ENCODE measurements at places on chromosomes 12 and 14.

DNA sequence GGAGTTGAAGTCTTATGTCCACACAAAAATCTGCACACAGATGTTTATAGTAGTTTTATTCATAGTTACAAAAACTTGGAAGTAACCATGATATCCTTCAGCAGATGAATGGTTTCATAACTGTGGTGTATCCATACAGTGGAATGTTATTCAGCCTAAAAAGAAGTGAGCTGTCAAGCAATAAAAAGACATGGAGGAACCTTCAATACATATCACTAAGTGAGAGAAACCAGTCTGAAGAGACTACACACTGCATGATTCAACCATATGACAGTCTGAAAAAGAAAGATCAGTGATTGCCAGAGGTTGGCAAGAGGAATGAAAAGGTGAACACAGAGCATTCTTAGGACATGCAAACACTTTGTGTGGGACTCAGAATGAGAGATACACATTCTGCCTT, 18.6 kb upstream of the IFNG start:
- no peak for DNase-seq

DNA sequence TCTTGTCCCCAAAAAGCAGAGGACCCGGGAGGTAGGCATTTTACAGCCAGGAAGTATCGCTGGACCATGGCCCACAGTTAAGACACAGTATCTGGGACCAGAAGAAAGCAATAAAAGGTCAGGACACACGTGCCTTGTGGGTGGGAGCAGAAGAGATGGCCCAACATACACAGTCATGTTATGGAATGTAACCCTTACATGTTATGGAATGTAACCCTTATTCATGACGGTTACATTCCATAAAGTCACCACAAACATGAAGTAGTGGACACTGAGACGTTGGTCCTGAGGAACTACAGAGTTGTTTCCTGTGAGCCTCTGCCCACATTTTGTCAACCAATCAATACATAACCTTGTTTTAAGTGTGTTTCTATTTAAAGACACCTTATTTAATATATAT, 285.6 kb upstream of the FKBP4 start:
- no peak for DNase-seq

- no peak for DNase-seq
Observed at GRCh38 chr12:20289520-20289919, 78.8 kb upstream of the PDE3A start.

DNA sequence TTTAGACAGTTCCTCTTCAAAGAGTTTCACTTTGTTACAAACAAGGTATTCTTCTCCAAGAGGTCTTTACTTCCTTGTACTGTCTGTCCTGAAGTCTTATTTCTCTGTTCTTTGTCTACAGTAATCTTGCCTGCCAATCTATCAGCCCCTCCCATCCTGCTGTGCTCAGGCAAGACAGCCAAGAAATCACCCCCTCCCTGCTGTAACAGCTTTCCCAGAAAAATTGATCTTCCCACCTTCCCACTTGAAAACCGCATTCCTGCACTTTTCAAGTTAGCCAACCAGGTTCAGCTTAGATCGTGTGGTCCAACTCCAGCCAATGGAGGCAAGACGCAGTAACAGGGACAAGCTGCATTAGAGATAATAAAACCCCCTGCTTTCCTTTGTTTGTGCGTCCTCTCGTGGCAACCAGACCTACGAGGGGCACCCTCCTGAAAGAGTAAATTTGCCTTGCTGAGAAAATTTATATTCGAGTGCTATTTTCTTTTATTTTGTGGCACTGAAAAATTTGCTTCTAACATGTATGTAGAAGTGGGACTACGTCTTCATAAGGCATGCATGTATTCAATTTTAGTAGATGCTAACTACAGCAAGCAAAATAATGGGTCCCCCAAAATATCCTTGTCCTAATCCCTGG, 46.5 kb upstream of the ESR2 start:
- DNase-seq, result no peak

DNA sequence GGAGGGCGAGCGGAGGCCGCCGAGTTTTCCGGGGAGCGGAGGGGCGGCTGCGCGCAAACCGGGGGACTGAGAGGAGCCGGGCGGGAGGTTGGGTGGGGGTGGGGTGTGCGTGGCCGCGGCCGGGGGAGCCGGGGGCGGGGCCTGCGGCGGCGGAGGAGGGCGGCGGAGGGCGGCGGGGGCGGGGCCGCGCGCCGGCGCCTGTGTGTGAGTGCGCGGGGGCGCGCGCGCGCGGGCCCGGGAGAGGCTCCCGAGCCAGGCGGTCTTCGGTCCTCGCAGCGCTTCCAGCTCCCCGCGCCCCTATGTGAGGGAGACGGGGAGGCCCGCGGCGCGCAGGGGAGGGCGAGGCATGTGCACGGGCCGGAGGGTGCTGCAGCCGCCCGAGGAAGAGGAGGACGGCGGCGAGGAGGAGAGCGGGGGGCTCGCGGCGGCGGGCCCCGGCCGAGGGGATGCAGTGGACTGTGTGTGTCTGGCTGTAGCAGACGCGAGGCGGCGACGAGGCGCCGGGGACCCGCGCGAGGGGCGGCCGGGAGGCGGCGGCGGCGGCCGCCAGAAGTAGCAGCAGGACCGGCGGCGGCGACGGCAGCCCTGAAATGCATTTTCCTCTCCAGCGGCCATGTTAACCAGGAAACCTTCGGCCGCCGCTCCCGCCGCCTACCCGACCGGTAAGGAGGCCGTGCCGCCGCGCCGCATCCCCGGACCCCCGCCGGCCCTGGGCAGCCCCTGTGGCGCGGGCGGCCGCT, at the start of gene DYRK2:
Gene DYRK2 (plus strand): TSS at position 225 of the 740 bp plus-strand sequence. CDS start 389 bp downstream, at position 614.
- peak; percentile 62 for DNase-seq

- DNase-seq, result peak; percentile 12
Observed at GRCh38 chr12:123602651-123603195, 824 bp downstream of the DDX55 start.

DNA sequence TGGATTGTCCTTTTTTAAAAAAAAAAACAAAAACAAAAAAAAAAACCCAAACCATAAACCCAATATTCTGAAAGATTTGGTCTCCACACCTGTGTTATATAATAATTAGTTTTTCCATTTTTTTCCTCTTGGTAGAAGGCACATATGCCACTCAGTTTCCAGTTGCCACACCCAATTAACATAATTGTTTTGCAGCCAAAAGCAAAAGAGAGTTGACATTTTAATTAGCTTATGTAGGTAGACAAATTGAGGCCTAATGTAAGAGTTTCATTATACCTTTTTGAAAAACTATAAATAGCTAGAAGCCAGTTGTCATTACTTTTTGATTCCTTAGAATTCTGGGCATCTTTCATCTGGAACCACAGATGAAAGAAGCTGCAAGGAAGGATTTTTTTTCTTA, 21.0 kb downstream of the PTPN11 start:
- DNase-seq, result no peak

GRCh38 chr14:65904988-65905387, 492.5 kb downstream of the FUT8 start:
- DNase-seq, result no peak

DNA sequence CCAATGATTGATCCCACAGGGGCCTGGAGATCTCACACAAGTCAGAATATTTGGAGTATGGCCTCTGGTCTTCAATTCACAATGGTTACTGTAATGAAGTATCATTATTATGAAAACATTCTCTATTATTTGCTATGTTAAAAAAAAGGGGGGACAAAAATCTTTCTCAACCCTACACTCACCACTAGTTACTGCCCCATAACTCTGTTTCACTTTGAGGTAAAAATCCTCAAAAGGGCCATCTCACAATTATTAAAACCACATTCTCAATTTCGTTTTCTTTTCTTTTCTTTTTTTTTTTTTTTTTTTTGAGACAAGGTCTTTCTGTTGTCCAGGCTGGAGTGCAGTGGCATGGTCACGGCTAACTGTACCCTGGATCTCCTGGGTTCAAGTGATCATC, 59.6 kb upstream of the KCNC2 start:
- no peak for DNase-seq

DNA sequence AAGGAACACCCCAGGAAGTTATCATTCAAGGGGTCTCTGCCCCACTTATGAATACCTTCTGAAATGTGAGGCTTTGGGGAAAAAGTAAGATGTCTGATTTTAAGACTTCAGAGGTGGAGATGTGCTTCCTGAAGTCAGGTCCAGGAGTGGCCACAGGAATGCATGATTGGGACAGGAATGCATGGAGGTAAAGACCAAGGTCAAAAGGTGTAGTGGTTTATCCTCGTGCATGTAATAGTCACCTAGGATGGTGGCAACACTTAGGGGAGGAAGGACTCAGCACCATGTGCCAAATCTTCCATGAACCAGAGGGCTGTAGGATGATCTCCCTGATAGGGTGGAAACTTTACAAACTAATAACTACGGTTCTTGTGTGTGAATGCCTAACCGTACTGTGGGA, 217.3 kb downstream of the C12orf75 start:
- DNase-seq, result no peak

- DNase-seq, result no peak
Observed at GRCh38 chr14:70891737-70892136, 15.5 kb upstream of the PCNX1 start.

GRCh38 chr12:111057701-111058425, 137.5 kb upstream of the MYL2 start:
- DNase-seq, result no peak

DNA sequence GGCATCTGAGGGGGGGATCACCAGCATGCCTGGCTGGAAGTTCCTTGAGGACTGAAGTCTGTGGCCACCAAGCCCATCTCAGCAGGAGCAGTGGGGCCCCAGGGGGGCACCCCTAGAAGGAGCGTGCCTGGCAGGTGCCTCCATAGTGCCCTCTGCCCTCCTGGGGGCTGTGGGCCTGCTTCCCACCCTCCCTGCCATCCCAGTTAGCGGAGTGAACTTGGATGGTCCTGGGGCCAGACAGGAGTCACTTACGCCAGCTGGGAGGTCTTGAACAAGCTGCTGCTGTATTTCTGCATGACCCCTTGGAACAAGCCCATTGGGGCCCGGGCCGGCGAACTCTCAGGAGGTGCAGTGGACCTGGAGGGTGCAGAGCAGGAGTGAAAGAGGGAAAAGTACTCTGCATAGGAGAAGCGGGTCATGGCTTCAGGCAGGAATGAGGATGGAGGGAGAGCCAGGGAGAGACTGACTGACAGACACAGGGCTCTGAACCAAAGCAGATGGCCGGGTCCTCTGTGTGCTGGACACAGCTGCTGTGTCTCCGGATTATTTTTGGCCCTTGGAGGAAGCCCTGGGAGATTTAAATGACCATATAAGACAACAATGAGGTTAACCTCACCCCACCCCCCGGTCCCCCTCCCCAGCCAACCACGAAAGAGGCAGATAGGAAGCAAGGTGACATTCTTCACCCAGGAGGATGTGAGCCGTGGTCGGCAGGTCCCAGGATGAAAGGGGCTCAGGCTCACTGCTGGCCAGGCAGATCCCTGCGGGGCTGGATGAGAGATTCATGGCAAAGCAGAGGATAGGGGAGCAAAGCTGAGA, 19.6 kb downstream of the ASB2 start:
- DNase-seq, result no peak

GRCh38 chr14:54691525-54692283, 124.8 kb downstream of the SAMD4A start:
- peak; percentile 75 for DNase-seq

All from fibroblast of mammary gland (primary cell).